Fibroblast of skin of right quadriceps (primary cell): ENCODE measurements at places on chromosomes 13 and 19.

- DNase-seq = no peak
Observed at GRCh38 chr19:19651076-19651475, 7.6 kb upstream of the GMIP start.

DNA sequence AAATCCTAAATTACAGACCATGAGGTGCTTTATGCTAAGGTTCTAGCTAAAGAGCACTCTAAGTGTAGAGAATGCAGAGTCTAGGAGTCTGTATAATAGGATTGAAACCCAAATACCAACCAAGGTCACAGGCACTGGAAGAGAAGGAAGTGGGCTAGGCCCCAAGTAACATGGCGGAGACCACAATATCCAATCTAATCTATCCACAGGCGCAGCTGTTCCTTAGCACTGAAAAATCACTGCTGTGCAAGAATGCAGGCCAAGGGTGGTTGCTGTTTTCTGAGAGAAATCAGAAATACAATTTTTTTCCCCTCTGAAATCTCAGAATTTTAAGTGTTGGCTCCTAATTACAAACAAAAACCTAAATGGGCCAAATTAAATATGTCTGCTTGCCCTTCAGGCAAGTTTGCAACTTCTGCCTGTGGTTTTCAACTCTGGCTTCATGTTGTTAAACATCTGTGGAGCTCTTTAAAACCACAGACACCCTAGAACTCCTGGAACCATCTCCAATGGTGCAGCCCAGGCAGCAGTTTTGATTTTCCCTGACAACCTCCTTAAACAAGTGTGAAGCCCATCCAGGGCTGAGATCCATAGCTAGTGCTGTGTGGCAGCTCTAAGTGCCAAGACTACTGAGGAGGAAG, 6.1 kb downstream of the RANBP3 start:
- no peak for DNase-seq

DNA sequence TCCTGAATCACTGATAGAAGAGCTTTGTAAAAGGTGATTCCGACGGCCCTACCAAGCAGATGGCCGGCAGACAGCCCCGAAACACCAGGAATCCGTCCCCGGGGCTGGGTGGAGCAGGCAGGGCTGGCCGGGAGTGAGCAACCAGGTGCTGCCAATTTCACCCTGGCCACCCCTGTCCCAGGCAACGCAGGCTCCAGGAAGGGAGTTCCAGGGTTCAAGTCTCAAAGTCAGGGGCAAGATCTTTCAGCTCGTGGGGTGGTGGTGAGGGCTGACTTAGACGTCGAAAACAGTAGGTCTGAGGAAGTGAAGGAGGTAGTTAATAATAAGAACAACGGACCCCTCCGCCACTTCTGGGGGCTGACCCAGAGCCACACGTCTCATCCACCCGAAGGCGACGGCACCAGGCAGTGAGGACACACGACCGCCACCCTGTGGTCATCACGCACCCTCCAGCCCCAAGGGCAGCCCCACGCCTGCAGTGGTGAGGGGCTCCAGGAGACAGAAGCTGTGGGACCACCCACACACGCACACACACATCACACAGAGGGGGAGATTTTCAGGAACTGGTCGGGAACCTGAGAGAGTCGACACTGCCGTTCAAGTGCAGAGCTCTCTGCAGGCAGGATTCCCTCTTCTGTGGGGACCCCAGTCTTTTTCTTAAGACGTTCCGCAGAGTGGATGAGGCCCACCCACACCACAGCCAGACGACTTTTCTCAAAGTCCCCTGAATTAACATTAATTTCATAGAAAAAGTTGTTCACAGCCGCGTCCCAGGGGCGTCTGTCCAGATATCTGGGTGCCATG, 67.2 kb downstream of the SPACA7 start:
- DNase-seq = no peak

DNA sequence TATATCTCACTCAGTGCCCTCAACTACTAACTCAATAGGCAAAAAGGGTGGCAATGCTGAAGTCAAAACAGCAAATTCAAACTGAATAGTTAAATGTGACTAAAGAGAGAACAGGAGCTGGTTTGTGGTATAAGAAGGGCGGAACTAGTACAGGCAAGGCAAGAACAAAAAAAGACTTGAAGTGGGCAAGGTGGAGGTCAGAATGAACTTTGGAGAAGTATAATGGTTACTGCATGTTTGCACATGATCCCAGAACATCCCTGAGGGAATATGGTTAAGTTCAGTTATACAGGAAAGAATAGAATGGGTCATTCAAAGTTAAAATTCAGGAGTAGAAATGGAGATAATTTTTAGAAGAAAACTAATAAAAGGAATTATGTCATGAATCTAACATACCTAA, 85.5 kb downstream of the DIAPH3 start:
- no peak for DNase-seq

GRCh38 chr19:51777570-51778462, 16.8 kb downstream of the FPR2 start:
- peak; percentile 76 for DNase-seq

DNA sequence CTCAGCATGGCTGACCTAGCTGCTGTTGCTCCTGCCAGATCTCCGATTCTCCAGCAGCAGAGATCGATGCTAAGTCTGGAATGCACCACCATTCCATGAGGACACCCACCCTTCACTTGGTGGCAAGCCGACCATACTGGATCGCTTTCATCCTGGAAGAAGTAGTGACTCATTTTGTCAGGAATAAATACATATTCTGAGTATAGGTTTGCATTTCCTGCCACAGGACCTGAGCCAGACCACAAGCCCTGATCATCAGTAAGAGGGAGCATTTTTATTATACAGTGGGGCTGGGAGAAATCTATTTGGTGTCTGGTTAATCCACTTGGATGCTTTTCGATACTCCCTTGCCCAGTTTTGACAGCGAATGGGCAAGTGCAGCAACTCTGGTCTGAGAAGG, 10.9 kb upstream of the KCTD15 start:
- DNase-seq = peak; percentile 80

DNA sequence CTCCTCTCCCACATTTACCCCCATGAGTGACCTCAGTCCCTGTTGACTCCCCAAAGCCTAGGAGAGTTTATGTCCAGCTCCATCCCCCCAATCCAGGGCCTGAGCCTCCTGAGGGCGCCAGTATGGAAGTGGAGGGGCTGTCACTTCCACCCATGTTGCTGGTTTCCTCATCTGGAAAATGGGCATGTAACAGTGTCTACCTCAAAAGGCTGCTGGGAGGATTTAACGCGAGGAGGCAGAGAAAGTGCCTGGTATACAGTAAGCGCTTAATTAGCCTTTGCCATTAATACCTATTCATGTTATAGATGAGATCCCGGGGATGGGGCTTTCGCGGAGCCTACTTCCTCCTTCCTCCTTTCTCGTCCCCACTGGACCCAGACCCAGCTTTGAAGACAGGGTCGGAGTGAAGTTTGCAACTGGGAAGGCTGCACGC, 476 bp downstream of the TYK2 start:
- no peak for DNase-seq

GRCh38 chr13:33541456-33541855, 255.9 kb upstream of the STARD13 start:
- no peak for DNase-seq

DNA sequence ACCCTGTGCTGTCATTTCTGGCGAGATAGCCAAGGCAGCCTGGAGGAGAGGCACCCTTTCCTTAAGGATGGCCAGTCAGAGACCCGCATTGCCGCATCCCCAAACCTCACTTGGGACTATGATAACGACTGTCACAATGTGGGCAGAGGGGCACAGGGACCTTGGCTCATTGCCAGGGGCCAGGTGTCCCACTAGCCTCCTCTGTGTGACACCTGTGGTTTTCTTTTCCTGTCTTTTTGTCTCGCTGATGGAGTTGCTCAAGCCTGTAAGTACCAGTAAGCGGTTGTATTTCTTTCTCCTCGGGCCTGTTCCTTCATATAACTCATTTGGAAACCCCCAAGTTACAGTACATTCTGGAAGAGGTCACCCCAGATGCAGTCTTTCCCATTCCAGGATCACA, 59.5 kb downstream of the TDRD12 start:
- DNase-seq = no peak

DNA sequence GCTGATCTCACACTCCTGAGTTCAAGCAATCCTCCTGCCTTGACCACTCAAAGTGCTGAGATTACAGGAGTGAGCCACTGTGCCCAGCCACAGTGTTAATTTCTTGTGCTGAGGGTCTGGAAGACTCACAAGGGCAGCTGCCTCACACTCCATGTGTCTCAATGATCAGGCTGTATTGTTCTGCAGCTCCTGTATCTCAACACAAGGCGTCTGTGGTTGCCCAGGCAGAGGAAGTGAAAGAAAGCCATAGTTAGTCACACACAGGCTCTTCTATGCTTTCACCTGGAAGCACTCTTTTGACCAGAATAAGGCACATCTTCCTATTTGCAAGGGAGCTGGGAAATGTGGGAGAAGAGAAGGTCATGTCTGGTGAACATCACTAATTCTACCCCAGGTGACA, 107.3 kb upstream of the ZNF507 start:
- no peak for DNase-seq
